ENCODE measurements at places on chromosomes 5 and 9. TPM values are rescaled to one million over a fixed set of nuclear protein-coding genes. Genes with fewer than 3 reads are reported as not detected.
A peak's percentile ranks its signal among the peaks of the same experiment; 100 is the strongest.

GRCh38 chr9:93012963-93013855, 45.3 kb upstream of the SUSD3 start:
- no peaks in the 10 kb centered on the region for H3K27me3 ChIP-seq
- no peak overlapping the region for H3K27ac ChIP-seq
- peaks cover 72% of the 10 kb centered on the region for H3K36me3 ChIP-seq
- H3K4me3 ChIP-seq = no peak overlapping the region
- peak; percentile 13 for DNase-seq
- H3K4me1 ChIP-seq = peaks cover 3% of the 10 kb centered on the region

DNA sequence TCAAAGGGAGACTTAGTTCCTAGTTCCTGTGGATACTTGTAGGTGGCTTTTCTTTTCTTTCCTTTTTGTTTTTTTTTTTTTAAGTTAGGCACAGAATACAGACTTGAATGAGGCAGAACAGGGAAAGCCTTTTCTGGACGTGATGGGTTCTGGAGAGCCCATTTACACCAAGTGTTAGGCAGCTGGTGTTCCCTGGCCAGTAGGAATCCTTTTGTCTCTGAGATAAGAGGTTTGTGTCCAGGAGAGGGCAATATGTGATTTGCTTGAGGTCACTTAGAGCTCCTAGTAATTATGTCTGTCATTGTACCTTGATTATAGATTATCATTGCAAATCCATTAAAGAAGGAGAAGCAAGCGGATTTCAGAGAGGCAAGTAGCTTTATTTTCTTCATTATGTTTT, 9.1 kb downstream of the MEGF10 start:
- H3K27ac ChIP-seq = no peak overlapping the region
- H3K4me1 ChIP-seq = no peaks in the 10 kb centered on the region
- no peak overlapping the region for H3K4me3 ChIP-seq
- H3K36me3 ChIP-seq = no peaks in the 10 kb centered on the region

- peaks cover 4% of the 10 kb centered on the region for H3K4me1 ChIP-seq
- H3K36me3 ChIP-seq = peaks cover 12% of the 10 kb centered on the region
- no peaks in the 10 kb centered on the region for H3K27me3 ChIP-seq
- no peak overlapping the region for H3K4me3 ChIP-seq
- H3K27ac ChIP-seq = no peak overlapping the region
- no peak for DNase-seq
Measured at GRCh38 chr9:34272101-34272541, 56.9 kb downstream of the KIF24 start.

DNA sequence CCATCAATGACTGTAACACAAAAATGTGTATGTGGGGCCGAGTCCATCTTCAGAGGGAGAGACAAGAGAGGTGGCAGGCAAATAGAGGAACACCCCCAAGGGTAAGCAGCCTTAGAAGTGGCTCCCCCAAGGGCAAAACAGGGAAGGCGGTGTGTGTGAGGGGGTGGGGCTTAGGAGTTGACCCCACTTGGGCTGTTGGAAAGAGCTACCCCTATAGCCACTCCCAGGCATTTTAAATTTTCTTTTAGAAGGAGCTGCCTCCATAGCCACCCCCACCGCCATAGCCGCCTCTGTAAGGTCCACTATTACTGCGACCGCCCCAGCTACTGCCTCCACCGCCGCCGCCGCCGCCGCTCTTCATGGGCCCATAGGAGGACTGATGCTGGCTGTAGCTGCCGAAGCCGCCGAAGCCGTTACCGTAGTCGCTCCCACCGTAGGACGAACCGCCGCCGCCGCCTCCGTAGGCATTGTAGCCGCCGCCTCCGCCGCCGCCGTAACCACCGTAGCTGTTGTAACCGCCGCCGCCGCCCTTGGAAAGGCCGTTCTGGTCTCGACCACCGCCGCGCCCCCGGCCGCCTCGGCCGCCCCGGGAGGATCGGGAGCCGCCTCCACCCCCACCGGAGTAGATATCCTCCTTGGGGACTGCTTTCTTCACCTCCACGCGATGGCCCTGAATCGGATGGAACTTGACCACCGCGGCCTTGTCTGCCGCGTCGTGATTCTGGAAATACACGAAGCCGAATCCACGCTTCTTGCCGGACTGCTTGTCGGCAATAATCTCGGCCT, 1.1 kb downstream of the HNRNPA0 start:
- H3K4me1 ChIP-seq = peaks cover 27% of the 10 kb centered on the region
- peak; percentile 50 for DNase-seq
- peaks cover 38% of the 10 kb centered on the region for H3K36me3 ChIP-seq
- H3K27ac ChIP-seq = peak overlapping the region; percentile 97
- no peaks in the 10 kb centered on the region for H3K27me3 ChIP-seq

DNA sequence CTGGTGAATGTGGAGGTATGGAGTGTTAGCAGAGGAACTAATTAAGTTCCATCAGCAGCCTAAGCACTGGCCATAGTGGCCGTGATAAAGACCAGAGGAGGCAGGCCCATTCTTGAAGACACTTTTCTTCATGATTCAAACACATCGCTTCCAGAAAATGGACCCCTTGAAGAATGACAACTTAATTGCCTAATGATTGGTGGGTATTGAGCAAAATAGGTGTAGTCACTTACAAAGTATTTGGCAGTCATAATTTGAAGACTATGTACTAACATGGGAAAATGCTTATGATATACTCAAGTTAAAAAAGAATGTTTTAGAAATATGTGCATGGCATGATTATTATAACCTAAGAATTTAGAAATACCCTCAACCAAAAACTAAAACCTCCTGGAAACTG, 44.8 kb downstream of the MEGF10 start:
- H3K4me3 ChIP-seq = no peak overlapping the region
- peaks cover 24% of the 10 kb centered on the region for H3K27me3 ChIP-seq
- H3K36me3 ChIP-seq = no peaks in the 10 kb centered on the region
- H3K4me1 ChIP-seq = no peaks in the 10 kb centered on the region
- H3K27ac ChIP-seq = no peak overlapping the region
- no peak for DNase-seq

GRCh38 chr9:120474591-120475243, 105.2 kb downstream of the CDK5RAP2 start:
- no peaks in the 10 kb centered on the region for H3K27me3 ChIP-seq
- H3K27ac ChIP-seq = no peak overlapping the region
- no peak for DNase-seq
- no peak overlapping the region for H3K4me3 ChIP-seq

GRCh38 chr9:76372336-76372735, 21.9 kb downstream of the RFK start:
- DNase-seq = no peak
- H3K36me3 ChIP-seq = no peaks in the 10 kb centered on the region
- H3K27ac ChIP-seq = no peak overlapping the region
- H3K4me1 ChIP-seq = peaks cover 8% of the 10 kb centered on the region

- DNase-seq = no peak
- no peaks in the 10 kb centered on the region for H3K36me3 ChIP-seq
- H3K4me1 ChIP-seq = no peaks in the 10 kb centered on the region
- no peak overlapping the region for H3K27ac ChIP-seq
- H3K4me3 ChIP-seq = no peak overlapping the region
- peaks cover 20% of the 10 kb centered on the region for H3K27me3 ChIP-seq
Measured at GRCh38 chr9:109769250-109769649, 10.7 kb upstream of the PALM2AKAP2 start.

DNA sequence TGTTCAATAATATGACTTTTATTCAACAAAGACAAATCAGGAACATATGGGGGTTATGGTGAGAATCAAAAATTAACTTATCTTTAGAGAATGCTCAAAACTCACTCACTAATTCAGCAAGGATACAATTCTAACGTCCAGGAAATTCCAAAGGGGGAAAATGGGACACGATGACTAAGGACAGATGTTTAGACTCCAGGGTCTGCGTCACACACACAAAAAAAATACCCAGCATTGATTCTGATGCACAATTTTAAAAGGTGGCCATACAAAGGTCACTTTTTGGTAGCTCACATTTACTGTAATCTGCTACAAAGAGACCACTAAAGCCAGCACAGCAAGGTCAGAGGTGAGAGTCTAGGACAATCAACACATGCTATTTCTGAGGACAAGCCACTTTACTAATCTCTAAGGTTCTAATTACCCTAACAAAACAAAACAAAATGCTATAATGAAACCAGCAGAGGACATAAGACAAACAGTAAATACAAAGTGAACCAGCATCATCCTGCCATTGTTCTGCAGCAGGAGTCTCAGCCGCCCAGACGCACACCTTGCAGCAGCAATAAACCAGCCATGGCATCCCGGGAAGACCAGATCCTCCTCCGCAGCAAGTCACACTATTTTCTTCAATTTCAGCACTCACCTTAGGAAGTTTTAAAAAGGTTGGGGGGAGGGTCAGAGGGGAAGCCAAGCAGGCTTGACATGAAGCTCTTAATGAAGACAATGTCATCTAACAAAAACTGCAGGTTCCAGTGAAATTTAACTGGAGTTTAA, 57.8 kb downstream of the TTC39B start:
- H3K4me3 ChIP-seq = no peak overlapping the region
- no peaks in the 10 kb centered on the region for H3K27me3 ChIP-seq
- H3K27ac ChIP-seq = no peak overlapping the region
- H3K36me3 ChIP-seq = no peaks in the 10 kb centered on the region
- no peak for DNase-seq

DNA sequence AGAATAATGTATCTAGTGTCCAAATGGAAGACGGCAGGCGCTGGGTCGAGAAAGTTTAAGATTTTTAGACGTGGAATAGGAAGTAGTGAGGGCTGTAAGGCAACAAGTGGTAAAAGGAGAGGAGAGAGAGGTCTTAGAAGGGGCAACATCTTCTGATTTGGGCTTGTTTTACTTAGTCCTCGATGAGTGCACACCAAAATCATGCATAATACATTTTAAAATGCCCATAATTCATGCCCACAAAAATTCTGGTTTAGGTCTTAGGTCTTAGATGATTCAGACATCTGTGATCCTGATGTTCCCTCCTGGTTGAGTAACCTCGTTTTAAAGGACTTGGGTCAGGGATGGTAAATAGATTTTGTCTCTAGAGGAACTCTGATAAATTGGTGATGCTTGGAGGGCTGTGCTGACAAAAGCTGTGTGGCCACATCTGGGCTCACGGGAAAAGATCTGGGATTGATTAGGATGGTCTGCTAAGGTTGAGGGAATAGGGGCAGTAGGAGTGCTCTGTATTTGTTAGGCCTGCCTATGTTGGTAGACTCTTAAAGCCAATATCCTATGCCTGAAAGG, 476.3 kb downstream of the CCDC171 start:
- no peak for DNase-seq
- H3K4me1 ChIP-seq = peaks cover 2% of the 10 kb centered on the region
- H3K27me3 ChIP-seq = no peaks in the 10 kb centered on the region
- H3K4me3 ChIP-seq = no peak overlapping the region
- H3K27ac ChIP-seq = no peak overlapping the region

GRCh38 chr5:124104821-124105220, 592.8 kb downstream of the CSNK1G3 start:
- H3K4me1 ChIP-seq = no peaks in the 10 kb centered on the region
- DNase-seq = no peak
- H3K27ac ChIP-seq = no peak overlapping the region
- H3K27me3 ChIP-seq = no peaks in the 10 kb centered on the region
- H3K4me3 ChIP-seq = no peak overlapping the region
- no peaks in the 10 kb centered on the region for H3K36me3 ChIP-seq

GRCh38 chr9:101165131-101165530, 136.6 kb downstream of the PLPPR1 start:
- no peaks in the 10 kb centered on the region for H3K4me1 ChIP-seq

DNA sequence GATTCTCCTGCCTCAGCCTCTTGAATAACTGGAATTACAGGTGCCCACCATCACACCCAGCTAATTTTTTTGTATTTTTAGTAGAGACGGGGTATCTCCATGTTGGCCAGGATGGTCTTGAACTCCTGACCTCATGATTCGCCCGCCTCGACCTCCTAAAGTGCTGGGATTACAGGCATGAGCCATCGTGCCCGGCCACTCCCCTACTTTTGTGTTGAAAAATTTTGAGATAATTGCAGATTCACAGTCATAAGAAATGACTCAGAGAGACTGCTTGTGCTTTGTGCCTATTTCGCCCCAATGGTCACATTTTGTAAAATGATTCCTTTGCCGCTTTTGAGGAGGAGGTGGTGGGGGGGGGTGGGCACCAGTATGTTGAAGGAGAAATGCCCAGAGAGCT, 48.1 kb upstream of the SH3PXD2B start:
- H3K27ac ChIP-seq = no peak overlapping the region
- peaks cover 4% of the 10 kb centered on the region for H3K27me3 ChIP-seq
- DNase-seq = peak; percentile 10
- H3K4me3 ChIP-seq = no peak overlapping the region

DNA sequence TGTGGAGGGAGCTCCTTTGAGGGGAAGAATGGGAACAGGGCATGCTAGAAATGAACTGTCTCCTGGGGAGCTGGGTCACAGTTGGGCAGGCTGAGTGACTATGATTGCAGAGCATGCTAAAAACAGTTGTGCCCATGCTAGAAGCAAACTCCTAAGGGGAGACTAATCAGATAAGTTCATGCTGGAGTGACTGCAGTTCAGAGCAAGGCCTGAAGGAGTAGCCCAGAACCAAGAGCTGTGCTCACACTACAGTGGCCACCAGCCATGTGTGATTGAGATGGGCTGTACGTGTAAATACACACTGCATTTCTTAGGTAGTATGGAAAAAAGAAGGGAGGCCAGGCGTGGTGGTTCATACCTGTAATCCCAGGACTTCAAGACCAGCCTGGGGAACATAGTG, 10.3 kb upstream of the AK1 start:
- no peaks in the 10 kb centered on the region for H3K27me3 ChIP-seq
- no peak for DNase-seq
- peaks cover 17% of the 10 kb centered on the region for H3K4me1 ChIP-seq
- H3K27ac ChIP-seq = no peak overlapping the region
- H3K36me3 ChIP-seq = peaks cover 68% of the 10 kb centered on the region
- H3K4me3 ChIP-seq = no peak overlapping the region

- no peaks in the 10 kb centered on the region for H3K4me1 ChIP-seq
- H3K27ac ChIP-seq = no peak overlapping the region
- H3K4me3 ChIP-seq = no peak overlapping the region
- no peaks in the 10 kb centered on the region for H3K36me3 ChIP-seq
Measured at GRCh38 chr9:87545858-87546257, 48.2 kb downstream of the DAPK1 start.

DNA sequence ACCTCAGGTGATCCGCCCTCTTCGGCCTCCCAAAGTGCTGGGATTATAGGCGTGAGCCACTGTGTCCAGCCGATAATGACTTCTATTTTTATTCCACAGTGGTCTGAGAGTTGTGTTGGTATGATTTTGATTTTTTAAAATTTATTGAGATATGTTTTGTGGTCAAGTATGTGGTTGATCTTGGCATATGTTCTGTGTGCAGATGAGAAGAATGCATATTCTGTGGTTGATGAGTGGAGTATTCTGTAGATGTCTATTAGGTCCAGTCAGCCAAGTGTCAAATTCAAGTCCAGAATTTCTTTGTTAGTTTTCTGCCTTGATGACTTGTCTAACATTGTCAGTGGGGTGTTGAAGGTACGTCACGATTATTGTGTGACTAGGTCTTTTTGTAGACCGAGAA, 338.2 kb upstream of the TARS1 start:
- no peaks in the 10 kb centered on the region for H3K36me3 ChIP-seq
- no peak overlapping the region for H3K27ac ChIP-seq
- no peaks in the 10 kb centered on the region for H3K27me3 ChIP-seq
- no peaks in the 10 kb centered on the region for H3K4me1 ChIP-seq
- no peak for DNase-seq

PSAT1 gene
- 125 TPM for total RNA-seq

UBTD2 gene
- 10.2 TPM for total RNA-seq

TLR4 gene
- total RNA-seq = 0.05 TPM

GDA gene
- total RNA-seq = not detected

SGCD gene
- not detected for total RNA-seq

CTXN3 gene
- not detected for total RNA-seq

PCDHB9 gene
- total RNA-seq = not detected

IFNB1 gene
- total RNA-seq = 0.68 TPM

SLC2A8 gene
- 7.7 TPM for total RNA-seq
